Amygdala (tissue), 56 donors: ENCODE measurements at places on chromosomes 11 and 22.
A peak's percentile ranks its signal among the peaks of the same experiment; 100 is the strongest.

- no peak for DNase-seq
Observed at GRCh38 chr11:41056892-41057569, 402.4 kb downstream of the LRRC4C start.

DNA sequence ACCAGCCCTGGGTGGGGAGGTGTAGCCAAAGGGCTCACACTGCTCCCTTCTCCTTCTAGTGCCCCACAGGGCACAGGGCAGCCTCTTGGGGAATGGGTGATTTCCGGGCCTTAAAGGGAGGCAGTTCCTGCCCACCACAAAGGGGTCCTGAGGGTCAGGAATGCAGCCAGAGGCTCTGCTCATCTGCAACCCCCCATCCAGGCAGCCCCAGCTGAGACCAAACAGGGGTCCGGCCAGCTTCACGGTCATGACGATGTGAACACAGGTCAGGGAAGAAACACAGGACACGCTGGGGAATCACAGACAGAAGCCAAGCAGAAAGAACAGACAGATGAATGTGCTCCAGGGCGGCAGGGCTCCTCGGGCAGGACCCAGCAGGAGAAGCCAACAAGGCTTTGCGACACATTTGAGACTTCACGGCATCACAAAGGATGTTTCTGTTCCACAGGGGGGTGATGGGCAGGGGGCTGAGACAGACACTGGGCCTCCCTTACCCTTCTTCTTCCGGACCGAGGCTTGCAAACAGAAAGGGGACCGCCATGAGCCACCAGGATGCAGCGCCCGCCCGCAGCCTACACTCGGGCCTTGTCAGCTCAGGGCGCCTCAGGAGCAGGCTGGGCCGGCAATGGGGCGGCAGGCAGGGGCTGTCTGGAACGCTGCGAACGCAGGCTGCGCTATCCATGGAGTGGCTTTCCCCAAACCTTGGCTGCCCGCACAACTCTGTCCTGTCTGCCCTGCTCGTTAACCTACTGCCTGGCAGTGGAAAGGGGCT is 101.9 kb downstream of the CTTN start:
- no peak for DNase-seq

GRCh38 chr11:131300439-131300717 is 70.0 kb upstream of the NTM start:
- no peak for DNase-seq

DNA sequence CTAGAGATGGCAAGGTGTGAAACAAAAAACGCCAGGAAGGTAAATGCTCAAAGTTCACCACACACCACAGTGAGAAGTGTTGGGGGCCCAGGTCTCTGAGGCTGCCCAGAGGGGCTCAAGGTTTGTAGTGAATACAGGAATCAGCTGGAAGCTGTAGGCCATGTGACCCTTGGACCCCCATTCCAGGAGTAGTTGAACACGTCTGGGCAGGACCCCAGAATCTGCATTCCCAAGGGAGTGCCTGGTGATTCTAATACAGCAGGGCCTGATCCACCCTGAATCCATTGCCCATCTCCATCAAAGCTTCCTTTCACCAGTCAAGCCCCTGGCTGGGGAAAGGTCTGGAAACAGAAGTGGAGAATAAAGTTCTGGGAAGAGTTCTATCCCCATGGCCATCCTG is 70.8 kb upstream of the B3GAT1 start:
- DNase-seq, result no peak

DNA sequence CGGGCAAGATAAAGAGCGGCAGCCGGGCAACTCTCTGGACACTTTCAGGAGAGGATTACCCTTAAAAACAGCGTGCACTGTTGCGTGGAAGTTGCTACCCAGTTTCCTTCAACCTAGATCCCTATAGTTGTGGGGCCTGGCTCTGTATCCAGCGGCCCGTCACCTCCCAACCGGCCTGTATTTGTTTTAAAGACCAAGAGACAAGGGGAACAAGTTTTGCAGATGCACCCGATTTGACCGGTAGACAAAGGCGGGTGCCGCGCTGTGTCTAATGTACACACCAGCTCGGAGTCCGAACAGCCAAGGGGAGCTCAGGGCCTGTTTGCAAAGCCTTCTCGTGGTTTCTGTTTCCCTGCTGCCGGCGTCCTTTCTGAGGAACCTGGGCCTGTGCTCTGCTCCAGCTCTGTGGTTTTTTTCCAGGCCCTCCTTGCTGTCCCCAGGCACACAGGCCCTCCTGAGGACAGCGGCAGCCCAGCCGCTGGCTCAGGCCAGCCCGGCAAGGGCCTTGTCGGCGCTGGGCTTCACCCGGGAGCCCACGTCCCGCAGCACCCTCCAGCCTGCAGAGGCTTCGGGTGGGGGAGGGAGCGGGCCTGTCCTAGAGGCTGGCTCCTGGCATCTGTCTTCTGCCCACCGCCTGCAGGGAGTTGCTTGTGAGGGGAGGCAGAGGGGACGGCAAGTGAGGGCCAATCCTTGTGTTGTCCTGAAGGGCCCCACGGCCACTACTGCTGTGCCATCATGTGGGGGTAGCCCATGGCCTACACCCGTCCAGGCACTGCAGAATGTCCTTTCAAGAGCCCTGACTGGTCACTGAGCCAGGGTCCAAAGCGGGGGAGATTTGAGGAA is 1.4 kb downstream of the TBX1 start:
- no peak for DNase-seq

- DNase-seq, result peak; percentile 92
Observed at GRCh38 chr11:65421794-65422632, 585 bp upstream of the NEAT1 start.

DNA sequence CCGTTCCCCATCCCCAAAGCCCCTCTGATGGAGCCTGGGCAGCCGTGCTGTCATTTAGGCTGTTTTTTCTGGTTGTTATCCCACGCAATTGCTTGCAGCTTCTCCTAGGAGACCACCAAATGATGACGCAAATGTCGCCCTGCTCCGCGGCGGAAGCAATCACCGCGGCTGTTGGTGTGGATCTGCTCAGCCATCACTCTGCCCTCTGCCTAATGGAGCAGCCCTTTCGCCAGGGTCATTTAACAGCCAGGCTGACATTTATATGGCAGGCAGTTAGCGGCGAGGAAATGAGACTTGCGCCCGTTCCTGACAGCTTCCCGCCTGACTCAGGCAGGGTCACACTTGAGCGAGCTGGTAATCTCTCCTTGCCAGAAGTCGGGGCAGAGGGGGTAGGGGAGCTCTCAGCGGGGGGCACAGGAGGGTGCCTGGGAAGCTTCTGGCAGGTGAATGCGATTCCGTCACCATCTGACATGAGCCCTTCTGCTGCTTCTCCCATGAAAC is 97.9 kb upstream of the RTL6 start:
- no peak for DNase-seq

DNA sequence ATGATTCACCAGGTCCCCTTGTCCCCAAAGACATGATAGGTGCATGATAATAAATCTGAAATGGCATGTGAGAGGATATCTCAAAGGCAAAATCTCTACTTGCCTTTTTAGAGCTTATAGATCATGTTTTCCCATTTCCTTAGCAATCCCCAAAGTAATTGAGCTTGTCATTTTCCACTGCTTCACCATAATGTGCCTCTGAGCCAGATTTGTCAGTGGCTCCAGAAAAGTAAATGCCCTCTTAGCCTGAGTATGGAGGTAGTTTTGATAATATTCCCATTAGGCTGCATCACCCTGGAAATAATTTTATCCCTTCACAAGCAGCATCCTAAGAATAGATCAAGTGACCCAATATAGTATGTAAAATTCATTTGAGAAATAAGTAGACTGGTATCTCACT is 36.7 kb upstream of the ADSL start:
- DNase-seq, result no peak

DNA sequence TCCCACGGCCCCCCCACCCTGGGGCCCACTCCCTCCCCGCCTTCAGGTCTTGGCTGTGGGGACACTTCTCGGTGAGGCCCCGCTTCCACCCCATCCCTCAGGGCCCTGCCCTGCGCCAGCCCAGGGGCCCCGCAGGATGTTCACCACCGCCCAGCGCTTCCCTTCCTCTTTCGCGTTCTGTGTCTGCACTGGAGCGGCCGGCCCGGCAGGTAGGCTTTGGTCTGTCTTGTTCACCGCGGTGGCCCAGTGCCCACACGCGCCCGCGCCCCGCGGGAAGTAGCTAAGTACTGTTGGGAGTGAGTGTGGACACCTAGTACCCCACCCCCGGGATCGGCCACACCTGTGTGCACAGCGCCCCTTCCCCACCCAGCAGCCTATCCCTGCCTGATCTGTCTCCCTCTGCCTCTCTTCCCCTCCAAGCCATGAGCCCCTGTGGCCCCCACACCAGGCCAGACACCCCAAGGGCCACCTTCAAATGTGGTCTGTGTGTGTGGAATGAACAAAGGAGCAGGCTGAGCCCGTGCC is 85.4 kb downstream of the WNT7B start:
- DNase-seq, result no peak

DNA sequence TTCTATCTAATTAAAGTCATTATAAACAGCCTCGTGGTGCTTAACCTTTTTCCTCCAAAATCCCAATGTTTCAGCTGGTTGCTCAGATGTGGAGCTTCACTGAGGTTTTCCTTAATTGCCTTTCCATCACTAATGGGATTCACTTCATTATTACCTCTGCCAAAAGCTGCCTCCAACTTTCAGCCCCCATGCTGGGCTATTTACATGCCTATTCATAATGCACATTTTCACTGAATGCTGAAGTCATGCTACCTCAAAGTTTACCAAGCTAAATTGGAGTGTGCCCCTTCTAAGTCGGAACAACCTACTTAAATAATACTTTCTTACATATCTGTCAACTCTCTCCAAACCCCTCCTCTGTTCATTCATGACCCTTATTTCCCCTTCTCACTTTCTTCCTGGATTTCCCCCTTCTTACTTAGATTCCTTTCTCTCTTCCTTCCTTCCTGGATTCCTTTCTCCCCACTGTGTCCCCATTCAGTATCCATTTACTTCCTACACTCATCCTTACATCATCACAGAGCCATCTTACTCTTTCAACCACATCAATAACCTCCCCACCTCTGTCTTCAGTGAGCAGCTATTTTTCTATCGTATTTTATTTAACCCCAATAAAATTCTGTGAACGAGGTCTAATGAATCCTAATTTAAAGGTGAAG is 887.3 kb upstream of the TENM4 start:
- no peak for DNase-seq

- no peak for DNase-seq
Observed at GRCh38 chr11:27485930-27486773, 13.6 kb upstream of the LGR4 start.

DNA sequence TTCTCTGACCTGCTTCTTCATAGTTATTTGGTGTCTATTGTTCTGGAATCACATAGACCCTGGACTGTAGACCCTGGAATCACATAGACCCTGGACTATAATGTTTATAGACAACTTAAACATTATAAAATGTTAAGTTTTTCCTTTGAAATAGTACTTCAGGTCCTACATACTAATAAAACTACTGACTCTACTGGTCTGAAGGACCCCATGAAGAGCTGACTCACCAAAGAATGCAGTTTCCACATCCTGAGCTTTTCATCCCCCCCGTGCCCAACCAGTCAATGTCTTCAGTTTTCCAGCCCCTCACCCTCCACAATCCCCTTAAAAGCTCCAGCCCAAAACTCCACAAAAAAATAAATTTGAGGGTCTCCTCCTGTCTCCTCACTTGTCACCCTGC is 6.6 kb upstream of the PLEKHA7 start:
- no peak for DNase-seq

GRCh38 chr11:112972399-112973145 is 11.4 kb downstream of the NCAM1 start:
- DNase-seq, result no peak

GRCh38 chr11:13487661-13488030 is 8.2 kb downstream of the PTH start:
- DNase-seq, result no peak

DNA sequence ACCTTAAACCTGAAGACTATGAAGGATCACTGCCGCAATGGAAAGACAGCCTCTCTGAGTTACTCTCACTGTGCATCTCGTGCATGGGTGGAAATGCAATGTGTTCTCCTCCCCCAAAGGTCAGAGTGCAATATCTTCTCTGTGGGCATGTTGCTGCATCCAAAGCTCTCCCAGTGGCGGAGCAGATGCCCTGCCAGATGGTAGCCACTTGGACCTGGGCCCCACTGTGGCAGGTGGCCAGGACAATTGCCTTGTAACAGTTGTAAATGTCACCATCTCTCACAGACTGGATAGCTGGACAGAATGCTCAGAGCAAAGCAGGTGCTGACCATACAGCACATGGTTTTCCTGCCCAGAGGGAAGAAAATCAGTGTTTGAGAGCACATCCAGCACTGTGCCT is 542.0 kb downstream of the FAM181B start:
- DNase-seq, result no peak

DNA sequence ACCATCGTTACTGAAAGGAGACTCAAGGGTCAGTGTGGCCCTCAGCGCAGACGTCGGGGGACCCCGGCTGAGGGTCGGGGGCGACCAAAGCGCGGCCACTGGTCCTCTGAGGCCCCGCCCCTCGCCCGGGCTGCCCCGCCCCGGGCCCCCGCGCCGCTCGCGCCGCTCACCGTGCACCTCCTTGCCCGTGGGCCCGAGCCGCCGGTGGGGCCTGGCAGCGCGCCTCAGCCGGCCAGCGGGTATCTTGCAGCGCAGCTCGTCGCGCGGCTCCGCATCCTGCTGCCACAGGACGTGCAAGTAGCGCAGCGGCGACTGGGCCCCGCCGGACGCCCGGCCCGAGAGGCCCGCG is 419 bp downstream of the ANKRD54 start:
- DNase-seq, result no peak

- DNase-seq, result no peak
Observed at GRCh38 chr22:26585104-26585790, 4.7 kb downstream of the TPST2 start.

- DNase-seq, result no peak
Observed at GRCh38 chr11:11588891-11589290, 32.9 kb downstream of the GALNT18 start.

- DNase-seq, result peak; percentile 25
Observed at GRCh38 chr11:116725434-116726221, 47.2 kb downstream of the BUD13 start.

DNA sequence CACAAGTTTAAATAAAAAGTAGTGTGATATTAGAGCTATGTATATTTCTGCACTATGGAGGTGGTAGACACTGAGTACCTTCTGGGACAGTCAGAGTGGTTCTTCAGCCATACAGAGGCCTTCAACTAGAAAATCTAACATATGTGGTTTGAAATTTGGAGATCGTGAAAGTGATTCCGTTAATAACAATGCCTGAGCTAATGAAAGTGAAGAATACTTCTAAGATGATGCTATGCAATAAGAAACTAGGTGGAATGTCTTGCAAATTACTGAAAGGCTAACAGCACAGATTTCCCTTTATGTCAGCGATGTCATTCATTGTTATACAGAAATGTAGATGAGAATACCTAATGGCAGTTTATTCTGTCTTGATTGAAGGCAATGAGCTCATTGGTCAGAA is 1984.7 kb upstream of the RAG2 start:
- no peak for DNase-seq

- no peak for DNase-seq
Observed at GRCh38 chr22:35866651-35867050, 149.0 kb downstream of the APOL5 start.
